Lower lobe of right lung (tissue), 2 donors: ENCODE measurements at places on chromosomes 11 and 22.

GRCh38 chr11:57432714-57433163 is 5.8 kb upstream of the SLC43A3 start:
- peak; percentile 61 for DNase-seq

- no peak for DNase-seq
Observed at GRCh38 chr11:93611836-93612677, 49.4 kb upstream of the CEP295 start.

DNA sequence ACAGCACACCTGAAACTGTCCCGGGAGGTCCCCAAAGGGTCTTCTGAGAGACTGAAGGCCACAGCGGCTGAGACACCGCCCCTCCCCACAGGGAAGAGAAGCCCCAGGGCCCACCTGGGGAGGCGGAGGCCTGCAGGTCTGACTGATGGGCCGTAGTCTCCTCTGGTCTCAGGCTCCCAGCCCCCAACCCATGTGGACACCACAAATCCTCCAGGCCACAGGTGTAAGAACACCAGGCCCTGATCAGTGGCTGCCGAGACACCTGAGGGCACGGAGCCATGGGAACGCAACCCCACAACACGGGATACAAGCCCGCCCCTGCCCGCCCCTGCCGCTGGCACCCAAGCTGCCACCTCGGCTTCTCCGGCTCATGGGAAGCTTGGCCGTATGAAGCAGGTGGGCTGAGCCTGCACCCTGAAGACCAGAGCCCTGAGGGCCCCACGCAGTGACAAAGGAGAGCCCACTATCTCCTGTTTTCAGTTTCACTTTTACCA is 46.3 kb downstream of the BRD1 start:
- peak; percentile 28 for DNase-seq

GRCh38 chr11:11977206-11977938 is 31.1 kb downstream of the DKK3 start:
- DNase-seq = no peak

DNA sequence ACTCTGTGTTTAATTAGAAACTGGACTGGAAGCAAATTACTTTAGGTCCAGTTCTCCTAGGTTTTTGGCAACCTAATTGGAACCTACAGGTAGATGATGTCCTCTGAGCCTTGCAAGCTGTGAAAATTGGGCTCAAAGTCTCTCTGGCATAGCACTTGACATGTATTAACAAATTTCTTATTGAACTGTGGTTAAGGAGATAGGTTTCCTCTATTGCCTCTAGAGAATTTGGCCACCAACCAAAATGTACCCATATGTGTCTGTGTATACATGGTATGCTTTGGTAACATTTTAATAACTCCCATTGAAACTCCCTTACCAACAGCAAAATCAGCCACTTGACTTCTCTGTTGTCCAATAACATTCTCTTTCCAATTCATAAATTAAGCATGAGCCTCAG is at the start of gene OR4D10:
Gene OR4D10, plus strand, starts transcription at position 301 of the 400 bp plus-strand sequence. CDS start 4,115 bp downstream, outside the sequence.
- no peak for DNase-seq

- DNase-seq = no peak
Observed at GRCh38 chr11:94866936-94867795, 99.0 kb downstream of the AMOTL1 start.

DNA sequence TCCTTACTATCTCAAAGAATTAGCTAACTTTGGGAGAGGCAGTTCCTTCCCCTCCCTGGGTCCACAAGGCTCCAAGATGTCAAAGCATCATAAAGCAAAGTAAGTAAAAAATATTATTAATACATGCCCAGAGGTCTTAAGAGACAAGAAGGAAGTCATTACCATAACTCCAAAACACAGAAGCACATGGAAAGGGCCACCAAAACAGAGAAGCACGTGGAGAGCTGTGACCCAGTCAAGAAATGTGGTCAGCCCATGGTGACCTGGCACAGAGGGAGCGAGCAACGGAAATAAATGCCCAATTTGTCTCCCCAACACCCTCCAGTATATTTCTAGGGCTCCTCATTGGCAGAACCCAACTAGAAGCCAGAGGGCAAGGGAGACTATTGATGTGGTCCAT is 277.5 kb upstream of the API5 start:
- no peak for DNase-seq

- DNase-seq = no peak
Observed at GRCh38 chr11:47714554-47715081, 551 bp downstream of the AGBL2 start.

DNA sequence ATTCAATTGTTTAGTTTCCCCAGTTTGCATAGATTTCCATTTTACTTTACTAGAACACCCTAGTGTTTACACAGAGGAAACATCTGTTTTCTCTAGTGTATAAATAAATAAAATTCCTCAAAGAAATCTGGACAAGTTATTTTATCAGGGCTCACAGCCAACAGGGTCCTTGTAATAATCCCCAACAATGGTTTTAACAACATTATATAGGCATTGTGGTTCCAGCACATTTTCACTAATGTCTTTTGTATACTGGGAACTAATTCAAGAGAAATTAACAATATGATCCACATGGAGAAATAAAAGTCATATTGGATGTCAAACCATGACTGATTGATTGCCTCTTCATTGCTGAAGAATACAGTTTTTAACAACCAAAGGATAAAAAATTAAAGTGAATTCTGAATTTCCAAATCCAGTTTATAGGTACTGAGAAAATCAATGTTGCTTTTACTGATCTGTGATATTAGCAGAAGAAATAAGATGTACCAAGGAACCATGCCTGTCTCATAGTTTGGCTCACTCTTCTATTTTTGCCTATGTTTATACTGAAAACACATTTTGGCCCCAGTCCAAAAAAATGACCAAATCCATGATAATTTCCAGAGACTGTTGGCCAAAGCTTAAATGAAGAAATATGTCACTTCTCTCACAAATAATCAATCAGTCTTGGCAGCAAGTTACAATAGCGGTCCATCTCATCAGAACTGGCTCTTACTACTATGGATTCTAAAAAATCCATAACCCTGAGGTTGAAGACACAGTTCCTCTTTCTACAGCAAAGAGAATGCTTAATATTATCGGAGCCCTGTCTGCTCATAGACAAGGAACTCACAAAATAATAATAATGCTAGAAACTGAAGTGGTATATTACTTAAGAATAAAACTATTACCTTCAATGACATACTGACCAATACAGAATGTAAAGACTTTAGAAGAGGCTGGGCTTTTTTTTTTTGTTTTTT is 1.4 kb upstream of the MS4A13 start:
- no peak for DNase-seq

DNA sequence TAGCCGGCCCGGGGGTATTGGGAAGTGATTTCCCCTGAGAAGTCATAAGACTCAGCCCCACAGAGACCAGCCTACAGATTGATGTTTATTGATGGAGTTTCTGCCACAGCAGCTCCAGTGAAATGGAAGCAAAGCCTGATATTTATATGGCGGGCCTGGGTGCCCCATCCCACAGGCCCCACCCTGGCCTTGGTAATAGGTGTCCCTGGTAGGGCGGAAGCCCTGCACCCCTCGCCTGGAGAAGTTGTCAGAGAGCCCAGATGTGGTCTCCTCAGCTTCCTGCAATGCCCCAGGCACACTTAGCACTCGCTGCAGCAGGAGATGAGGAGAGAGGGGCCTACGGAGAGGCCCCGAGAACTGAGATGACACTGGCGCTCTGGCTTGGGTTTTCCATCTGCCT is 107.4 kb downstream of the MORC2 start:
- DNase-seq = no peak

GRCh38 chr11:35275786-35276170 is 136.8 kb downstream of the CD44 start:
- no peak for DNase-seq

DNA sequence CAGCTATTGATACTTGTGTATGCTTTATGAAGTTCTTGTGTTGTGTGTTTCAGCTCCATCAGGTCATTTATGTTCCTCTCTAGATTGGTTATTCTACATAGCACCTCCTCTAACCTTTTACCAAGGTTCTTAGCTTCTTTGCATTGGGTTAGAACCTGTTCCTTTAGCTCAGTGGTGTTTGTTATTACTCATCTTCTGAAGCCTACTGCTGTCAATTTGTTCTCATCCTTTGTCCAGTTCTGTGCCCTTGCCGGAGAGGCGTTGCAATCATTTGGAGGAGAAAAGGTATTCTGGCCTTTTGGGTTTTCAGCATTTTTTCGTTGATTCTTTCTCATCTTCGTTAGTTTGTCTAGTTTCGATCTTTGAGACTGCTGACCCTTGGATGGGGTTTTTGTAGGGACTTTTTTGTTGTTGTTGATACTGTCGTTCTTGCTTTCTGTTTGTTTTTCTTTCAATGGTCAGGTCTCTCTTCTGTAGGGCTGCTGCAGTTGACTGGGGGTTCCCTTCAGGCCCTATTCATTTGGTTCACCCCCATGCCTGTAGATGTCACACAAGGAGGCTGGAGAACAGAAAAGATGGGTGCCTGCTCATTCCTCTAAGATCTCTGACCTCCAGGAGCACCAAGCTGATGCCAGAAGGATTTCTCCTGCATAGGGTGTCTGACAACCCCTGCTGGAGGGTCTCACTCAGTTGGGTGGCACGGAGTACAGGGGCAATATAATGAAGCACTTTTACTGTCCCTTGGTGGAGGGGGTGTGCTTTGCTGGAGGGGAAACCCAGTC is 35.9 kb upstream of the MUC15 start:
- no peak for DNase-seq

GRCh38 chr11:14854057-14854456 is 38.0 kb downstream of the CYP2R1 start:
- no peak for DNase-seq

DNA sequence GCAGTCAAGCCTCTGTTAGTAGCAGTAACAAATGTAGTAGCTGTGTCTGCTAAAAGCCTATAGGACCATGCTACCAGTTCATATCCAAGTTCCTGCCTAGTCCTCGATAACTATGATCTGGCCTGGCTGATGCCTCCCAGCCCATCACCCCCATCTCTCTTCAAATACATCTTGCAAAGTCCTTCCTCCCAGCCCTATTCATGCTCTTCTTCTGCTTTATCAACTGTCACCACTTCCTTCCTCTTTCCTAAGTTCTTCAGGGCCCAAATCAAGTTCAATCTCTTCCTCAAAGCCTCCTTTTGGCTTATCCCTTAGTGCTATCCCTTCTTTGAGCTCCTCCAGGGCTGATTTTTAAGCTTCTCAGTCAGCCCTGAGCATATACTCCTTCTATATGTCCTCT is 150.9 kb upstream of the THY1 start:
- no peak for DNase-seq

DNA sequence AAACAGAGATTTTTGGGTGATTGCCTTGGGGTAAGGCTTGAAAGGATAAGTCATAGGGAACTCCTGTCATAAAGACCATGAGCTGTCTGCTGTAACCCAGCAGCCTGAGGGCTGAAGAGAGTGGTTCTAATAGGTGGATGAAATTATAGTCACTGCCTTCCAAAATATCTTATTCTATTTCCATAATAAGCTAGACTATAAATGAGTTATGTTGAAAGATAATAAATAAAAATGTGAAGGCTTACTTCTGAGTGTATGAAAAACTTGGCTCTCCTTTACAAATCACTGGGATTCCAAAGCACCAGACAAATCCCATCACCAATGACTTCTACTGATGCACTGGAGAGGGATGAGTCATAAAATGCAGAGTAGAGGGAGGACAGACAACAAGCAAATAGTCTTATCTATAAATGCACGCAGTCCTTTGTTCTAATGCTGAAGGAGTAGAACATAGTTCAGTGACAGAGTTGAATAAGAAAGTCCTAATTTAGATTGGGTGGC is 775.0 kb upstream of the LRRC4C start:
- DNase-seq = no peak

- no peak for DNase-seq
Observed at GRCh38 chr11:128814856-128815705, 52.0 kb downstream of the KCNJ1 start.

GRCh38 chr11:126597041-126597440 is 241.6 kb downstream of the ST3GAL4 start:
- DNase-seq = no peak

DNA sequence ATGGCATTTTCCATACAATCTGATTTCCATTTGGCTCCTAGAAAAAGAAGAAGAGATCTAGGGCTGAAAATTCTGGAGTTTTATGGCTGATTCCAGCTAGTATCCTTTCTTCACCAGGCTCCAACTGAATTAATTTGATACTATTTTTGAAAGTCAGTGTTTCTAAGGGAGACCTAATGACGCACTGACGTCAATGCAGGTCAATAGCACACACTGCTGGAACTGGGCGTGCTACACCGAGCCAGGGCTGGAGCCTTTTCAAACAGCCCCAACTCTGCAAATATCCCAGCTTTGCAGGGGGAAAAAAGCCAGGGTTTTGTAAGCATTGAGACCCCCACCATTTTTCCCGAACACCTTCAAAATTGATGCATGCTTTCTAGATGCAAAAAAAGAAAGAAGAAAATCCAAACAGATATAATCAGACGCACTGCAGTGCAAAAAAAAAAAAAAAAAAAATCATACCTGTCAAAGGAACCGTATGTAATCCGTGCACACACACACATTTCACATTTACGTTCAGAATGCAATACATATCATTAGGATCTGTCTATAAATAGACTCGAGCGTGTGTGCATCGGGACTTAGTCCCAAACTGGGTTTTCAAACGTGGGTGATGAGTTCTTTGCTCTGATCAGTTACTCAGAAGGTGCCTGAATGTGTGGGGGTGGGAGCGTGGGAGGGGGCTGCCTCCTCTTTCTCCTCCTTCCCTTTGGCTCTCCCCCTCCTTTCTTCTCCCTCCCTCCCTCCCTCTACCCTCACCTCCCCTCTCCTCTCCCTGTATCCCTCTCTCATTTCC is 124.5 kb upstream of the HSD17B12 start:
- no peak for DNase-seq

DNA sequence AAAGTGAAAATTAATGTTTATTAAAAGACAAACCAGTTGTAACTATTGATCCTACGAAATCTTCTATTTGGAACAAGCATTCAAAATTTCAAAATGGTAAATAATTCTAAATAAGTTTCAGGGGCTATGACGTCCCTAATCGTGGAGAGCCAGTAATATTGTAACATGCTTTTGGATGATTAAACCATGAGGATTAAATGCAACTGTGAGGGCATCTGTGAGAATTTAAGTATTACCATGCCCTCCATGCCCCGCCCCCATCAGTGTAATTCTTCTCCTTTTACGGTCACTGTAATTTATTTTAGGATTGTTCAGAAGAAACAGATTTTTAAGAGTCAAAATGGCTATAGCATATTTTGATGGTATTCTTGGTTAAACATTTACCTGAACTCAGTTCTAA is 133.2 kb downstream of the APOL5 start:
- no peak for DNase-seq

- no peak for DNase-seq
Observed at GRCh38 chr22:50281957-50282356, 11.8 kb upstream of the MAPK11 start.

GRCh38 chr11:108538022-108538424 is 39.8 kb upstream of the POGLUT3 start:
- peak; percentile 75 for DNase-seq
